ENCODE measurements at places on chromosomes 16 and 17.

GRCh38 chr16:75206749-75207451 is at the start of gene CTRB2:
Gene CTRB2, minus strand, starts transcription at chr16:75207161. Its CDS starts 20 bp downstream, at chr16:75207141.
- no peak for DNase-seq

DNA sequence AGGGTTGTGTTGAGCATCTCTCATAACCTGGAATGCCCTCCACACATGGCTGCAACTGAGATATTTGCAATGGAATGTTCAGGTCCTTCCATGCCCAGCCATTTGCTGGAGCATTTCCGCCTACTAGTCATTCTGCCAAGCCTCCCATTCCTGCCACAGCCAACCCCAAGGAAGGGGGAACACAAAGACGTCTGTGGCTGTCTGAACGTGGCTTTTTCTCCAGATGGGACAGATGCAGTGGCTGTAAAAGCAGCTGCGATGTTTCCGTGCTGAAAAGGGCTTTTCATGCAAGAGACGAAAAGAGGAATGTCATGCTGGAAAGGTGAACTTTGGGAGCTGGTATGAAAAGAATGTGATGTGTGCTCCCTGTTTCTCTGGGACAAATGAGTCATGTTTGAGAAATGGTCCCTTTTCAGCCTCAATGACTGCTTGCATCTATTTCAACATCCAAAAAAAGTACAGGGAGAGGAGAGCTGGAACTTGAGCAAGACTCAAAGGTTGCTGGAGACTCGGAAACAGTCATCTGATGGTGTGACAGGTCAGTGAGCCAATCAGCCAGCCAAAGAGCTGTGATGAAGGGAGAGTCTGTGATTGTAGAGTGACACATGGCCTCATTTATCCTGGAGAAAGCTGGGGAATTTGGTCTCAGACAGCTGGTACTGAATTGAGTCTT is 208.9 kb downstream of the SHISA9 start:
- no peak for DNase-seq

DNA sequence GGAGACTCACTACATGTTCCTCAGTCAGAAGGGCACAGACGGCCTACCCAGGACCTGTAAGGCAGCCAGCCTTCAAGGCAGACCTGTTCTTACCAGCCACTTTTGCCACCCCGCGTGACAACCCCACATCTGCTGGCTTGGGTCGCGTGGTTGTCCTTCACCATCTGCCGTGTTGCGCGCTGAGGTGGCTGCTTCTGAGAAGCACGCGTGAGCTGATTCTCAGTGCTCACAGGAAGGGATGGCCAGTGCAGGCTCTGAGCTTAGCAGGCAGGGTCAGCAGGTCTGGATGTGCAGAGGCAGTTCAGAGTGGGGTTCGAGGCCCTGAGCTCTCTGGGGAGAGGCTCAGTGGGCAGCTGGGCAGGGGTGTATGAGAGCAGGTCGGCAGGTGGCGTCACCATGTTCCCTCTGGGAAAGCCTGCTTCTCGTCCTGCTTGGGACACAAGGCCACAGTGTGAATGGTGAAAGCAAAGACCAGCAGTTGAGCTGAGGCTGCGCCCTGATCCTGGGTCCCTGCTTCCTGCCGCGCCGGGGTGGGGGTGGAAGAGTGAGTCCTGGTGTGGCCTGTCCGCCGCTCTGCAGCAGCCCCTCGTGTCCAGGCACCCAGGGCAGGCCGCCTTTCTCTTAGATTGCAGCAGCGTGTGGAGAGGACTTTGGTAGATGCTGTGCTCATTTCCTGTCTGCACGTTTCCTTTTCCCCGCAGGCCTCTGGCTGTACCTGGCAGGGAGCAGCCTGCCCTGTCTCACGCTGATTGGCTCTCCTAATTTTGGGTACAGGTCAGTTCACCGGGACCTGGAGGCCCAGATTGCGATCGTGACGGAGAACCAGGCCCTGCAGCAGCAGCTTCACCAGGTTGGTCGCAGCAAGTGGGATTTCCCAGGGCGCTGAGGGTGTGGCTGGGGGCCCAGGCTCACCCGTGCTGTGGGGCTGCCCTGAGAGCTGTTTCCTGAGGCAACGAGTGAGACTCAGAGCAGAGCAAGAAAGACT is 36.0 kb downstream of the PGS1 start:
- no peak for DNase-seq

DNA sequence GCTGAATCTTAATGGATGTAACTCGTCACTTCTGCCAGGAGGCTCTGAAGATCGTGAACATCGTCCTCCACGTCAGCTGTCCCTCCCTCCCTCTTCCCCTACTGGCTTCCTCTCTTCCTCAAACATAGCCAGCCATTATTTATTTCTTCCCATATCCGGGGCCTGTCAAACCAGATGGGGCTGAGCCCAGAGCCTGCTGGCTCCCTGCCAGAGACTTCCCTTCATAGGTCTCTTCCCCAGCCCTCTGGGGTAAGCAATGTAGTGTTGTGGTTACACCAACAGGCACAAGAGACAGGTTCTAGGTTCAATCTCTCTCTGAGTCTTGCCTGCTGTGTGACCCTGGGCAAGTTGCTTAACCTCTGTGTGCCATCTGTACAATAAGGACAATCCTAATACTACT is 40.1 kb upstream of the ZFP90 start:
- DNase-seq: no peak

DNA sequence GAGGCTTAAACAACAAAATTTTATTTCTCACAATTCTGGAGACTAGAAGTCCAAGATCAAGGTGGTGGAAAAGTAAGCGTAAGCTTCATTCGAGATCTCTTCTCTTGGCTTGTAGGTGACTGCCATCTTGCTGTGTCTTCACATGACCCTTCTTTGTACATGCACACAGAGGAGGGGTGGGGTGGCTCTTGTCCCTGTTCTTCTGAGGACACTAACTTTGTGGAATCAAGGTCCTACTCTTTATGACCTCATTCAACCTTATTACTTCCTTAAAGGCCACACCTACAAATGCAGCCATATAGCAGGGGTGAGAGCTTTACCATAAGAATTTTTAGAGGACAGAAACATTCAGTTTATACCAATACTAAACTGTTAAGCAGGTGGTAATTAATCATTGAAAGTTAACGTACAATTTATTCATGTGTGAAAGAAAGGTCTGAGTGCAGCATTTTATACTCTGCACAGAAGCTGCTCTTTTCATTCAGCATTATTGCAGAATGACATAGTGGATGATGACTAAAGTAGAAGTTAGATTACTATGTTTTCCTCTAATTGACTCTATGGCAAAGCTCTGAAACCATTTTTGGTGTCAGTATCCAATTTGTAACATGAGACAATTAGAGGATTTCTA is 139.9 kb upstream of the HLF start:
- DNase-seq: no peak
